ENCODE measurements at places on chromosomes 3 and 15.

DNA sequence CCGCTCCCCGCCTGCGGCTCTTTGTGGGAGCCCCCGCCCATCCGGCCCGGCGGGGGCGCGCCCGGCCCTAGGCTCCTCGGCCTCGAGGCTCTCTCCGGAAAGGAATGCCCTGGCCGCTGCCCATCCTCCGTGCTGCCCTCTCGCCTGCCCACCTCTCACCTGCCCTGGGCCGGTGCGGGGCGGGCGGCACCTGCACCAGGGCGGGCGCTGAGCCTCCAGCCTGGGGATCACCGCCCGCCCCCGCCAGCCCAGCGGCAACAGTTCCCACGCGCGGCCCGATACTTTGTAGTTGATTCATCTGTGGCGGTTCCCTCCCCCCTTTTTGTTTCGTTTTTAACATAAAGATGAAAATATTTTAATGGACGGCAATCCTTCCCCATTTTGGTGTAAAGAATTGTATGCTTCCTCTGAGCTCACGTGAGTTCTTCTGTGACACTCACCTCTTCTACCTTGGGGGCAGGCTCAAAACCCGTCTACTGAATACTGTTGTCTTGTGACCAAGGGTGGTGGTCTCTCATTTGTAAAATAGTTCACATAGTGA lies 1.9 kb downstream of the KLF13 start:
- no peak for DNase-seq

GRCh38 chr3:56115199-56115598 lies 353.1 kb downstream of the ERC2 start:
- DNase-seq, result no peak

GRCh38 chr3:179948740-179949139 lies 88.0 kb downstream of the PEX5L start:
- no peak for DNase-seq

- DNase-seq, result no peak
These were observed 74.1 kb downstream of the NR2F2 start for GRCh38 chr15:96404560-96404959.

DNA sequence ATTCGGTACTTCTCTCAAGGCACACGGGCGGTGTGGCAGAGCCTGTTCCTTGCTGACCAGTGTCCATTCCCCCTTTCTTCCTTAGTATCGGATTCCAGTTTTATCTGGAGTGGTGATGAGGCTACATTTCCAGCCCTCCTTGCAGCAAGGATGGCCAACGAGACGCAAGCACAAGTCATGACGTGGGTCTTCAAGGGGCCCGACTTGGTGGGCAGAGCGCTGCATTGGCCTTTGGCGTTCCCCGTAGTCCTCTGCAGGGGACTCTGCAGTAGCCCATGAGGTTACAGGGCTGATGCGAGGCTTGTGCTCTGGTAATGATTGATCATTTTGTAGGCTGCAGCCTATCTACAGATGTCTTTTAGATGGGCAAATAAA lies 194.5 kb downstream of the OPA1 start:
- no peak for DNase-seq

DNA sequence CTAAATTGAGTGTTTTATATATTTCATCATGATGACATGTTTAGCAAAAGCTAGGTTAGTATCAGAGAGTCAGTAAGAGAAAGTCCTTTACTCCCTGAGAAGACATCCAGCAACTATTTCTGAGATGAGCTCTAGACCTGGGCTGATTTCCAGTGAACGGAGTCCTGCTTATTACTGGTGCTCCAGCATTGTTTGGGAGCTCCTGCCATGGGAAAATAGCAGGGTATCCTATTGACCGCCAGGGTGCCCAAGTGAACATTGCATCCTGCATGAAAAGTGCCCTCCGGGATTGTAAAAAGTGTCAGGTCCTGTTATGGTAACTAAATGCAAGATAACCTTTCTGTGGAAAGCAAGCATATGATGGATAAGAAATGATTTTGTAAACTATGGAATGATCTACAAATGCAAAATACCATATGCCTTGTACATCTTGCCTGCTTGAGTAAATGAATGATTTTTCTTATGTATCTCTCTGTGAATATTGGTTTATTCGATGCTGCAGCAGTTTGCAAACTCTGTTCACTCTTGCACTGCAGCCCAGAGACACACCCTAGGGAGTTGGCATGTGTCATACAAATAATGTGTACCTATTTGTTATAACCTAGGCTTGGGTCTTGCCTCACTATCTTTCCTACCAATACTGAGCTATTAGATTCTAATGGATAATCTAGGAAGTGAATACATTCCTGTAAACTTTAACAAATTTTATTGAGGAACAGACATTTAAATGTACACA lies 96.7 kb downstream of the IL5RA start:
- DNase-seq, result no peak

GRCh38 chr3:4533489-4534443 lies 40.6 kb downstream of the ITPR1 start:
- DNase-seq, result no peak

DNA sequence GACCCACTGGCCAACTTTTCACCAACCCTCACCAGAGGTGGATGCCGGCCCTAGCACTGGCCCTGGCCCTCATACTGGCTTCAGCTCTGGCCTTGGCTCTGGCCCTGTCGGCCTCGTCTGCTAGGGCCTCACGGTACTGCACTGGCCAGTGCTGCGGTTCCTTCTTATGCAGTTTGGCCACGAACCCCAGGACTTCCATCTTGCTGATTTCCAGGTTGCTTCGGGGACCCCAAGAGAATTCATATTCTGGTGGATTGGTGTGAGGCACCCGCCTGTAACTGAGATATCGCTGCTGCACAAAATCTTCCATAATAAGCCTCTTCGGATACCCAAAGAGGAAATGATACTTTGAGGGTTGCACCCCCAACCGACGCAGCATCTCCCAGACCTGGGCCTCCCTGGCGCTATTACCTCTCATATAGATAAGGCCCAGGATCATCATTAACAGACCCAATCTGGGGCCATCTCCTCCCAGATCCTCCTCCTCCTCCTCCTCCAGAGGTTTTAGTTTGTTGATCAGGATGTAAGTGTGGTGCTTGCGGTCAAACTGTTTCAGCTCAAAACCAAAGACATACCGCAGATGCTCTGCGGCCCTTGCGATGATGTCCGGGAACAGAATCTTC lies 883 bp downstream of the MAGEF1 start:
- no peak for DNase-seq

GRCh38 chr3:5112043-5112442 lies 10.0 kb upstream of the ARL8B start:
- no peak for DNase-seq

GRCh38 chr15:77622934-77623754 lies 9.6 kb downstream of the LINGO1 start:
- DNase-seq, result no peak

GRCh38 chr3:182122779-182123178 lies 411.1 kb downstream of the SOX2 start:
- no peak for DNase-seq

GRCh38 chr15:65332391-65333147 lies 28.1 kb downstream of the RNU5B-1 start:
- no peak for DNase-seq

DNA sequence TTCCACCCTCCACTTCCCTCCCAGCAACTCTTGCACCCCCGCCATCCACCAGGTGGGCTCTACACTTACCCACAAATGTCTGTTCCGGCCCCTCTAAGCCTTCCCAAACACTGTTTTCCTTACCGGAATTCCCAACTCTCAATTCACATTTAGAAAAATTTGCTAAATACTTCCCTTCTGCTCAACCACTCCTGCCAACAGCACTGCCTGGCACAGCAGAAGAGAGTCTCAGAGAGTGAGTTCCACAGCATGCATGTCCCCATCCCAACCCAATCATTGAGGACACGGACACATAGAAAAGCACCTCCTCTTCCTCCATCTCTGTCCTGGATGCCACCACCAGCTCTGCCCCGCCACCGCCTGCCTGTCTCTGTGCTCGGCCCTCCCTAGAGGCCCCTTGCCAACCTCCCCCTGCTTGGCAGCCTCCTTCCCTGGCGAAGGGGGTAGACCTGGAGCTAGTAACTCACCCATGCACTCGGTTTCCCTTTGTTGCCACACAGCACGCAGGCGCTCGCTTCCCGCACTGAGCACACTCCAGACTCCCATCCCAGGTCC lies 66.2 kb upstream of the SLC6A1 start:
- DNase-seq, result no peak

DNA sequence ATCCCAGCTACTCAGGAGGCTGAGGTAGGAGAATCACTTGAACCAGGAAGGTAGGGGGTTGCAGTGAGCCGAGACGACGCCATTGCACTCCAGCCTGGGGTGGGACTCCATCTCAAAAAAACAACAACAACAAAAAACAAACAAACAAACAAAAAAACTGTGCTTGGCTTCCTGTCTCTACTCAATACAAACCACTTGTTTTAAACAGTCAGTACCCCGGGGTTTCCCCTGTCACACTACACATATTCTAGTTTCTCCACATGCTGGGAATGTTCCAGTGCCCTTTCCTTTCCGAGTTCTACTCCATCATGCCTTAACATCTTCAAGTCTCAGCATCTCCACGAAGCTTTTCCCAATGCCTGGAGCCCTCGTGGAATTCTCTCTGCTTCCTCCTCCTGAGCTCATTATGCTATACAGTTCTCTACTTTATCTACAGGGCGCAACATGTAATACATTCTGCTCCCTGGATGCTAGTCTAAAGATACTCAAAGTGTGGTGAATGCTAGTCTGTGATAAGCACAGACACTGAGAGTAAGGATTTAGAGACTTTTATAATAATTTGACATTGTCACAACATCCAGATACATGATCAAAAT lies 7.8 kb downstream of the EMC3 start:
- no peak for DNase-seq

DNA sequence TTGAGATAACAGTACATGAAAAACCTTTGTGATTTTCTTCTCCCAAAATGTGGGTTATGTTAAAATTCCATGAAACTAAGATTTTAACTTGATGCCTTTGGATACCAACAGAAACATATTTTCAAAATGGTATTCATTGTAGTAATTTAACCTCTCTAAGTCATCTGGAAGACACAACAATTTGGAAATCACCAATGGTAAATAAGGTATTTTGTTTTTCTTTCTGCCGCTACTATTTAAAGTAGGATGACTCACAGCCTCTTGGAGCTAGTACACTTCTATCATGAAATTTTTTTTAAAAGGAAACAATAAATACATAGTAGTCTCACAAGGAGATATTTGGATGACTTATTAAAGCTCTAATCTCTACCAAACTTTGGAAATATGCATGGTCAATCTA lies 291.6 kb upstream of the VEPH1 start:
- DNase-seq, result no peak

DNA sequence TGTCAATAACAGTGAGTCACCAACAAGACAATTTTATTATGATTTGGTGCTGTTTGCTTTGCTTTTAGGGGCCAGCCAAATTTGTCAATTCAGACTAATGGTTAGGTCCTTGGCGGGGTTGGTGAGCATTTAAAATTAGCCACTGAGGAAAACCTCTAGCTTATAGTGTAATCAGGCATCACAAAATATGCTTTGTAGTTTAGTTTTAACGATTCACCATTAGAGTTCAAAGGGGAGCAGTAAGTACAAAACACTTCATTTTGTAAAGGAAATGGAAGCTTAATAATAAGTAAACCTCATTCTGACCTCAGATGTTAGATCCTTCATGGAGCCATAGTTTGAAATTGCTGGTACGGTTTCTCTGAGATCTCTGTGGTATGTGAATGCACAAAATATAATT lies 218.4 kb upstream of the GOLIM4 start:
- DNase-seq, result no peak

DNA sequence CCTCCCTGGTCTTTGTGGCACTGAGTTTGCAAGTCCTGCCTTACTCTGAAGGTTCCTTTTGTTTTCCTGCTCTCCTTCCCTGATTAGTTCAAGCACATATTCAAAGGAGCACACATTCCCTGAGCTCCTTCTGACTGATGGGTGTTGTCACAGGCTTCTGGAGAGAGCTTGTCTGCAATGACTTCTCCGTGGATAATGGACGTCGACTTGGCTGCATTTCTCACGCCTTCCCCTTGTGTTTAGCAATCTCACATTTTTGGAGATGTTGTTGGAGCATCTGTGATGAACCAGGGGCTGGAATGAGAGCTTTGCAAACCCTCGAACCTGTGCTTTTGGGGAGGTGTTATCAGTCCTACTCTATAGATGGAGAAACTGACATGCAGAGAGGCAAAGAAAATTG lies 375.4 kb upstream of the PROK2 start:
- no peak for DNase-seq

GRCh38 chr3:72636969-72637597 lies 211.2 kb downstream of the SHQ1 start:
- DNase-seq, result no peak

DNA sequence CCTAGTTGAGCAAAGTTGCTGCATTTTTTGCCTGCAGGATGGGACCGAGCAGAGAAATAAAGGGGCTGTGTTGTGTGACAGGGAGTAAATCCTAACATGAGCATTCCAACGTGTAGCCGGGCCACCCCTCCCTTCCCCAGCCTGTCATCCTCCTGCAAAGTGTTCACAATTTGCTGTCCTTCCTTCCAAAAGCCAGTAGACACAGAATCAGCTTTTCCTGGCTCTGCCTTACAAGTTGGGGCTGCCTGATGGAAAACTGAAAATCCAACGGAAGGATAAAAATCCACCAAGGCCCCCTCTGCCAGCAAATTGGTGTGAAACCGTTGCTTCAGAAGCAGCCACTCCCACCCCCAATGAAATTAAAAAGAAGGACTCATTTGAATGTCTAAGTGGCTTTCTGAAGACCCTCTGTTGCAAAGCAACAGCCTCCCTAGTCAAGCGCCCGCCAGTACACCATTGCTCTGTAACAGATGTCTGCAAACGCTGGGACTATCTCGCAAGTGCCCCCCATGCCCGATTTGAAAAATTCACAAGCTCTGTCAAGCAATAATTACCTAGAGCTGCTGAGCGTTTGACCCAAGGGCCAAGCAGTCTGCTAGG lies 665 bp downstream of the FRMD4B start:
- DNase-seq, result no peak

DNA sequence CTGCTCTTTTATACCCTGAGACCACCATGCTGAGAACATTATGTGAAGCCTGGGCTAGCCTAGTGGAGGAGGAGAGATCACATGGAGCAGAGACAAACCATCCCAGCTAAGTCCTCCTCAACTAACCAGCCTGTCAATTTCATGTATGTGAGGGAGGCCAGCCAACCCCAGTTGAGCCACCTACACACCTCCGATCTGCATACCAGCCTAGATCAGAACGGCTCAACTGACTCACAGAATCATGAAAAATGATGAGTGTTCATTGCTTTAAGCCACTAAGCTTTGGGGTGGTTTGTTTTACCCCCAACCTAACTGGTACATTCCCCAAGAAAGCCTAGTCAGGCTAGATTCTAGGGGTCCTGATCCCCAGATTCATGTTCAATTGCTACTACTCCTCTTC lies 19.4 kb upstream of the CA12 start:
- DNase-seq, result no peak

DNA sequence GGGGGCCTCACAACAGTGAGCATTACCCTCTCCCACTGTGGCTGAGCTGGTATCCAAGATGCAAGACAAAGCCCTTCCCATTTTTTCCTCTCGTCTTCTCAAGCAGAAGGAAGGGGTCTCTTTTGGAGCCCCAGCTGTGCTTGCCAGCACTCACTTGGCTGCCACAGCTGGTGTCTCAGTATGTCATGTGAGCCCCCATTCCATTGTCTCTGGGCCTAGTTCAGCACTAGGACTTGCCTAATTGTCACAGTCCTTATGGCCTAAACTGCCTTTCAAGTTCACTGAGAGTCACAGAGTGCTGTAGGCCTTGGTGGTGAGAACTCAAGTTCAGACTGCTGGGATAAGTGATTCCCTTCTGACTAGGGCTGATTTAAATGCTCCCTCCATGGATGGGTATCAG lies 89.8 kb downstream of the ARHGEF26 start:
- DNase-seq, result no peak
